ENCODE measurements at places on chromosomes 4 and X.
A peak's percentile ranks its signal among the peaks of the same experiment; 100 is the strongest.

DNA sequence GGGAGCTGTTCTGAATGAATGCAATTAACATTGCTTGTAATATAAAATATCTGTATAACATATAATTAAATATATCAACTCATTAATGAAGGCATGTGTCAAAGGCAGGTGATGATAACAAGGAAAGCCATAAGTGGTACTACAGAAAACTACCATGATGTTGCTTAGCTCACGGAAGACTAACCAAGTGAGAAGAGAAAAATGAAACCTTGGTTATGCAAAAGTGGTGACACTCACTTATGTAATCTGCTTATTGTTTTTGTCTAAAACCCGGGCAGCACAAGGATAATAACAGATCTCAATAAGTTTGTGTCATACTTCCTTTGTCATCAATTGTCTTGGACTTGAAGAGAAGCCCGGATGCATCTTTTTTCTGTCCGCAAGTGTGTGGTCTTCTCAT is 156.4 kb downstream of the HS6ST2 start:
- DNase-seq, result no peak

DNA sequence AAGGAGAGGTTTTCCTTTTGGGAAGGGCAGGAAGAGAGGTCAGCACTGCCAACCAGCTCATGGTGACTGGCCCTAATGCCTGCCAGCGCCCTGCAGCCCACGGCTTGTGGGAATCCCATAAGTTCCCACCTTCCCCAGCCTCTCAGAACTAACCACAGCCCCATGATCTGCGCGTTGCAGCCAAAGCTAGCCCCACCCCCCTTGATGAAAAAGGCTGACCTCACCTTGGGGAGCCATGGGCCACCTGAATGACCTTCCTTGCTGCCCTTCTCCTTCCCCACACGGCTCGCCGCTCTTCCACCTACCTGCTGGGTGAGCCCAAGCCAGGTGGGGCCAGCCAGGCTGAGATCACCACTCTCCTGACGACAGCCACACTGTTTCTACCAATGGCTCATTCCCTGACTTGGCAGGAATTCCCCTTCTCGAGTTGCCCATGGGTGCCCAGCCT is 3.9 kb upstream of the ELF4 start:
- no peak for DNase-seq

DNA sequence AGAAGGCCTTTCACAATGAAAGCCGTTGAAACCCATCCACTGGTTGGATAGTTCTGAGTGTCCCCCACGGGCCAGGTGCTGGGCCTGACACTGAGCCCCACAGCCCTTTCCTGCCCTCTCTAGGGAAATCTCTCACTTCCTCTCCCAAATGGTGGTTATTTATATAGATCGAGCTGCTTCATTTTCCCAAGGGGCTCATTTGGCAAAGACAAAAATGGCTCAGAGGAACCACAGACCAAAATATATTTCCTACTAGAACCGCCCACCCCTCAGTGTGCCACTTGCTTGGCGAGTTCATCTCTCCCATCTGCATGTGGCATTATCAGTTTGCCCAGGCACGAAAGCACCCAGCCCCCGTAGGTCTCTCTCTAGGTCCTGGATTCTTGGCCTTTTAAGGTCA is 53.3 kb upstream of the STIM2 start:
- DNase-seq, result no peak

- no peak for DNase-seq
Measured at GRCh38 chr4:128716338-128716737, 93.2 kb upstream of the JADE1 start.

- no peak for DNase-seq
Measured at GRCh38 chr4:47704693-47705325, 133.1 kb downstream of the CORIN start.

DNA sequence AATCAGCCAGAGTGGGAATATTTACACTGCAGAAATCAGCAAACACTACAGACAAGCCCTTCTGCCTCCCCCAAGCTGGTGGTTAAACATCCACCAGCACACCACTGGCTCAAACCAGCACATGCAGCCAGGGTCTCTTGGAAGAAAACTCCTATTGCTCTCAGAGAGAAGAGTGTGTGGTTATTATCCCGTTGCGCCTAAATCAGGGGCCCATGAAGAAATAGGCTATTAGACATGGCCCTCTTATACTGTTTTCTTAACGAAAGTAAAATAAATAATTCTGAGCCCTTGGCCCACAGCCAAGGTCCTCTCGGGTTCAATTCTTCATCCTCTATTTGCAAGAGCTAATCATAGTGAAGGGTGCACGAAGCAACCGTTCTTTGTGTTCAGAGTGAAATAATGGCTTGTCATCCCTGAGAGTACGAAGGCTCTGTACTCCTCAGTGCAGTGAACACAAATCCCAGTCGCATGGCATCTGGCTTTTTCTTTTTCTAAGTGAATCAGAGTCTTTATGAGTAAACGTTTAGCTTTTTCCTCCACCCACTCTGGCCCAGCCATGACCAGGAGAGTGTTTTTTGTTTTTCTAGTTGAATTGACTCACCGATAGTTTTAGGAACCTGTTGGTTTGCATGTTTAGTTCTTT is 33.4 kb upstream of the RBM47 start:
- no peak for DNase-seq

GRCh38 chrX:23773601-23774175 is 9.3 kb upstream of the SAT1 start:
- peak; percentile 26 for DNase-seq

DNA sequence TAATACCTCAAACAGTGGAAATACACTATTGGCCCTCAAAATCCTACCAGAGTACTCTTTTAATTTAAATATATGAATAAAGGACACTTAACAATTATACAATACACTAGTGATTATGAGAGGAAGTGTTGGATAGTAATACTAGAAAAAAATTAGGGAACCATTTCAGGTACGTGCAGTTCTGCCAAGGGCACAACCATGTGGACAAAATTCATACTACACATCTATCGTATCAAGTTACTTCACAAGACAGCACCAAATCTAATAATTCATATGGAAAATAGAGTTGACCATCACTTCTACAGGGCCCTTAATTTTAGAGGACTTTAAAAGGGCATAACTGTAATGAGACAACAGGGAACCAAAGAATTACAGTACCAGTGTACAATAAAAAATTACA is 69.2 kb upstream of the ZCCHC13 start:
- no peak for DNase-seq

DNA sequence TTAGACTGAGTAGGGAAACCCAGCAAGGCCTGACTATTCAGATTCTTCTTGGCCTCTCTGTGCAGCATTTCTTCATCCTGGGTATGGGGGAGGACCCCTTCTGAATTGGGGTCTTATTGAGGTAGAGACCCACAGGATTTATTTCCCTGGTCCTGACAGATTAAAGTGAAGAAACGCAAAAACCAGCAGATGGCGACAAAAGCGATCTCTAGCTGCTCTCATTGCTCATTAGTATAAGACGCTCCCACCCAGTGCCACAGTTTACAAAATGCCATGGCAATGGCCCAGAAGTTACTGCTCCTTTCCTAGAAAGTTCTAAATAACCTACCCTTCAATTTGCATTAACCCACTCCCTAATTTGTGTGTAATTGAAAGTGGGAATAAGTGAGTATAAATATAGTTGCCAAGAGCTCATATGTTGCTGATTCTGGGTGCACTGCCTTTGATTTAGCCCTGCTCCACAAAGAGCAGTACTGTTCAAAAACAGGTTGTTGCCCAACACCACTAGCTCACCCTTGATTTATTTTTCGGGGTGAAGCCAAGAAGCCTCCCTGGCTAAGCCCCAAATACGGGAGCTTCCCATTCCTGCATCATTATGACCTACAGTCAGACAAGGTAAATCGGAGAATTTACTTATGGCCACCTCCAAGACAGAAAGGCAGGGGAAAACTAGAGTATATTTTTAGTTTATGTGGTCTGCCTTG is 3.7 kb upstream of the BEX4 start:
- DNase-seq, result peak; percentile 38

DNA sequence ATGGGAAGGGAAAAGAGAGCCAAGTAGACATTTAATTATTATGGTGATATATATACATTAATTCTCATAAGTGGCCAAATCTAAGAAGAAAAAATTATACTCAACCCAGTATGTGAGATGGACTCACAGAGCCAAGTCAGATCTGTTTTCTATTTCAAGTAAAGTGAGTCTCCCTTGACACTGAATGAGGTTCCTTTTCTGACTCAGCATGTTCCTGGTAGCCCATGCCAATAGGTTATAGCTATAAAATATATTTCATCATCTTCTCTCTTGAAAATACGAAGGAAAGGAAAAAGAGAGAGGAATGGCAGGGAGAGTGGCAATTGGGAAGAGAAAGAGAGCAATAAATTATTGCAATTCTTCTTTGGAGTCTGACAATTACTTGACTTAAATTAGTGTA is 68.8 kb upstream of the GRIA2 start:
- DNase-seq, result no peak

- no peak for DNase-seq
Measured at GRCh38 chr4:25702848-25703247, 47.2 kb downstream of the SLC34A2 start.

GRCh38 chr4:183471946-183472708 is 27.7 kb downstream of the CDKN2AIP start:
- peak; percentile 88 for DNase-seq

- DNase-seq, result no peak
Measured at GRCh38 chr4:74471264-74471663, 26.3 kb downstream of the AREG start.

- no peak for DNase-seq
Measured at GRCh38 chr4:84058201-84058600, 440.9 kb downstream of the NKX6-1 start.

- no peak for DNase-seq
Measured at GRCh38 chr4:129929984-129930383, 834.0 kb downstream of the C4orf33 start.

DNA sequence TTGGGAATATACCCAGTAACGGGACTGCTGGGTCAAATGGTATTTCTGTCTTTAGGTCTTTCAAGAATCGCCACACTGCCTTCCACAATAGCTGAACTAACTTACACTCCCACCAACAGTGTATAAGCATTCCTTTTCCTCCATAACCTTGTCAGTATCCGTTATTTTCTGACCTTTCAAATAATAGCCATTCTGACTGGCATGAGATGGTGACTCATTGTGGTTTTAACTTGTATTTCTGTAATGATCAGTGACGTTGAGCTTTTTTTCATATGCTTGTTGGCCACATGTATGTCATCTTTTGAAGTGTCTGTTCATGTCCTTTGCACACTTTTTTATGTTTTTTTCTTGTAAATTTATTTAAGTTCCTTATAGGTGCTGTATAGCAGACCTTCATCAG is 81.2 kb downstream of the ADAM29 start:
- no peak for DNase-seq

DNA sequence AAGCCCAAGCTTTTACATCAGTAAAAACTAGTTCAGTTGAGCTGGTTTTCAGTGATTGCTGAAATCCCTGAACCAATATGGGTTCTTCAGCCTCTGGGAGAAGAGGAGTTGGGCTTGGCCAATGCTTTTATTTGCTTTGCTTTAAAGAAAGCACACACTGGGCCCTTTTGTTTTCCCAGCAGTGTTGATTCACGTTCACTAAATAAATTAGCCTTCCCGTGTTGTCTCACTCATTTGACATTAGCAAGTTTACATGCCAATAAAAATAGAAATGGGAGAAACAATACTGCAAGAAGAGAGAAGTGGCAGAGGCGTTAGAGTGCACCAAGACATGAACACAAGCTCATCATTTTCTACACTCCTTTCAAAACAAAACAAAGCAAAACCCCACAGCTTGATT is 136.2 kb downstream of the SHROOM3 start:
- DNase-seq, result no peak

- no peak for DNase-seq
Measured at GRCh38 chr4:15042529-15043167, 40.4 kb downstream of the CPEB2 start.

DNA sequence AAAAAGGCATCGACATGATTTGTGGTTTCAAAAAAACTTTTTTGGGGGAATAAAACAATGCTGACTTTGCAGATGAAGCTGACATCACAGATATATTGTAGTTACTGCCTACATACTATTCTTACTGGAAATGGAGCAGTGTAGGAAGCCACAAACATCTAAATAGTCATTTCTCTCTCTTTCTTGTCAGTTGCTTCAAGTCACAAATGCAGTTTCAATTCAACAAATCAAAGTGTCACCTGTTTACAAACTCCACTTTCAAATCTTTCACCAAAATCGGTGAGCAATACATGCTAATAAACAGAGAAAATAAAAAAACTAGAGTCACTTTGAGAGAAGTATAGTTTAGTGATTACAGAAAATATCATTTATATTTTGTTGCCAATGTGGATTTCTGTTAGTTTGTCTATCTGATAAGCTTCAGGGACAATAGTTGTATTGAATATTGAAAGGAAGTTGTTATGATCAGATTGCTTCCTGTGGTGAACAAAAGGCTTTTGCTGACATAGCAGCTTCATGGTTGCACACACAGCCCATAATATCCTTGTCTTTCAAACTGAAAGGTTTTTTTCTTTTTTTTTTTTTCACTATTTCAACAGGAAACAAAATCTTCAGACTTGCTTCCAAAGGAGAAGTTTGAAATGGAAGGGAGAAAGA is 49.7 kb upstream of the PTPN13 start:
- no peak for DNase-seq

GRCh38 chr4:152460488-152460887 is 75.4 kb downstream of the FBXW7 start:
- DNase-seq, result no peak

DNA sequence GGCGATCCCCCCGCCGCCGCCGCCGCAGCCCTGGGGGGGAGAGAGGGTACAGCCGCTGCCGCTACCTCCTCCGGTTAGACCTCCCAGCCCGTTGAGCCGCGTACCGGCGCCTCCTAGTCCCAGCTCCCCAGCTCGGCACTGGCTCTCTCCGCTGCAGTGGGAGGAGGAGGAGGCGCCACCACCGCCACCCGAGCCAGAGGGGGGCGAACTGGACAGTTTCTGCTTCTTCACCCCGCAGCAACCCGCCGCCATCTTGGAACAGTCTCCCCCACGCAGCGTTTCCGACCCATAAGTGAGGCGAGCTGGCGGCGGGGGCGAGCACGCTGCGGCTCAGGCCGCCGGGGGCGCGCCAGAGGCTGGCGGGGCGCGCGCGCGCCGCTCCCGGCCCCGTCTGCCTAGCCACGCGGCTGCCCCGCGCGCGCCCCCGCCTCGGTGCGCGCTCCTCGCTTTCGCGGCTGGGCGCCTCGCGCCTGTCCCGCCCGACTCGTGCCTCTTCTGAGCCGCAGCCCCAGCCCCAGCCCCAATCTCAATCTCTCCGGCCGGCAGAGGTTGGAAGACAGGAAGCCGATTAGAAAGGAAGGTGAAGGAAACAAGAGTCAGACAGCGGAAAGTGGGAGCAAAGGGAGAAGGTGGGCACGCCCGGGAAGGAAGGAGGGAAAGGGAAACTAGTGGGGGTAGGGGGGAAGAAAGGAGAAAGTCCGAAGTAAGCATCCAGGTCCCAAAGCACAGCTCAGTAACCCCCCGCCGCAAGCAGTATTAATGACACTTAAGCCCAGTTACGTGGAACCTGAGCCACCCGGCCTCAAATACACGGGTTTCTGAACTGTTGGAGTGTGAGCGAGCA is at the start of gene AMMECR1:
AMMECR1 (minus strand) TSS at position 266 of the 844 bp plus-strand sequence; CDS start at position 252, 14 bp downstream.
- peak; percentile 74 for DNase-seq

DNA sequence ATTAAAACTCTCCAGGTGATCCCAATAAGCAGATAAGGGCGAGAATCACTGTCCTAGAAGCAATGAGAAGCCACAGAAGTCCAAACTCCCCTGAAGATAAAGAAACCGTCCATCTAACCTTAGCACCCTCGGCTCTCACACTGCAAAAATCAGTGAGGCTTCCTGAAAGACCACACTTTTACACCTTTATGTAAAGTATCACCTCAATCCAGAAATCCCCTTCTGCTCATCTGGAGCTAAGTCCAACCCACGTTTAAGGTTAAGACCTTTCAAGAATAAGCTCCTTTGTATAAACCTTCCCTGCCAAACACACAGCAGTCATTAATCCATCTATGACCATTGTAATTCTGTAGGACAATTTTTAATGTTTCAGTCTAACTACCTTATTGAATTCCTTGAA is 41.7 kb downstream of the LIN54 start:
- DNase-seq, result no peak

- DNase-seq, result no peak
Measured at GRCh38 chrX:70998411-70999027, 67.6 kb upstream of the SLC7A3 start.

Data from activated CD4-positive, alpha-beta T cell treated with anti-CD3 and anti-CD28 coated beads, Interleukin-2, amount 50 U/mL, for 1 hour (primary cell).